ENCODE measurements at places on chromosomes 7 and 10.

DNA sequence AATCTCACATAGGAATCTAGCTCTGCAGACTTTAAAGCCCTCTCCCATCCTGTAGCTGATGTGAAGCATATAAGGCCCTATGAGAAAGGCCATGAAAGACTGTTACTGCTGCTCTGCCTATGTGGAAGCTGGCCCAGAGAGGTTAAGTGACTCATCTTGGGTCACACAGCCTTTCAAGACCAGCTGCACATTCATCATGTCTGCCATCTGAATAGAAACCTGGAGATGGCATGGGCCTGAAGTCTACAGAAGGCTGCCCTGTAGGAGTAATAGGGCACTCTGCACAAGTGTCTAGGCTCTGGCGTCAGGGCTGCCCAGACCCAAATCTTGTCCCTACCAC, 59.4 kb upstream of the COL13A1 start:
- DNase-seq, result no peak

DNA sequence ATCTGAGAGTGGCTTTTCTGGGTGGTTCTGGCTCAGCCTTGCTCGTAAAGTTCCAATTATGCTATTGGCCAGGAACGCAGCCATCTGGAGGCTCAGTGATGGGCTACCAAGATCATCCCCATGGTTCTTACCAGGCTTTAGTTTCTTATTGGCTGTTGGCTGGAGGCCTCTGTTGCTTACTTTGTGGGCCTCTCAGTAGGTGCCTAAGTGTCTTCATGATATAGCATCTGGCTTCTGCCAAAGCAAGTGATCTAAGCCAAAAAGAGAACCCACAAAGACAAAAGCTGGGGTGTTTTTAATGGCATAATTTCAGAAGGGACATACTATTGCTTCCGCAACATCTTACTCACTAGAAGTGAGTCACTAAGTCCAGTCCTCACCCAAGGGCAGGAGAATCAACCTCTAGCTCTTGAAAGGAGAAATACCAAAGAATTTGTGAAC, 132.0 kb upstream of the MDFIC start:
- no peak for DNase-seq

DNA sequence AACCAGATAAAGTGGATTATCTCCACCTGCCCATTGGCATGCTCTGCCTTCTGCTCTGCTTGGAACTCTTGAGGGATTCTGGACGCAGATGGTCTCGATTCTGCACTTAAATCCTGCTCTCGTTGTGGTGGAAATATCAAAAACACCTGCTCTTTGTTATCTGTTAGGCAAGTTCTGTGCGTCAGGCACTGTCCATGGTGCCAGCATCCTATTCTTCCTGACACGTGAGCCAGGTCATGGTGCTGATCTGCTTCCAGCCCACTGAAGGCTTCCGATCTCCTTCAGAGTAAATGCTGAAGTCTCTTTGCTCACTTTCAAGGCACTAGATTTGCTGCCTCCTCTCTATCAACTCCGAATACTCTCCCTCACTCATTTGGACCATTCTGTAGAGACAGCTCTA, 505.6 kb downstream of the HTR7 start:
- DNase-seq, result no peak

DNA sequence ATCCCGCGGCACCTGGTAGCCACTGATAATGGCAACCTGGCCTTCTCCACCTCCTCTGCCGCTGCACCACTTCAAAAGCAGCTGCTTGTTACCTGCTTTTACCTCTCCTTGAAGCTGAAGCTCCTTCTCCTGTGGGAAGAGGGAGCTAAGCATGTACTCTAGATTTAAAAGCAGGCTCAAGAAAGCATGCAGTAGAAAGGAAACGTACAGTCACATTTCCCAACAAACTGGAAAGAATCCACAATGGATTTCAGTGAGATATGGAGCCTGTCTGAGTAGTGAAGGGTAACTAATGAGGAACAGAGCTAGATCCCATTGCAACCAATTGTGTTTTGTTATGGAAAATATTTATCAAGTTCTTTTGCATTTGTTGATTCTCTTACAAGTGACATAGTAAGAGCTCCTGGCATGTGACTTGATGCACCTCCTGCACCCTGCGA, 457.4 kb upstream of the GALNT17 start:
- no peak for DNase-seq

GRCh38 chr10:74949843-74950765, 123.7 kb downstream of the KAT6B start:
- DNase-seq, result no peak

GRCh38 chr10:97844678-97845077, 5.0 kb upstream of the GOLGA7B start:
- no peak for DNase-seq

DNA sequence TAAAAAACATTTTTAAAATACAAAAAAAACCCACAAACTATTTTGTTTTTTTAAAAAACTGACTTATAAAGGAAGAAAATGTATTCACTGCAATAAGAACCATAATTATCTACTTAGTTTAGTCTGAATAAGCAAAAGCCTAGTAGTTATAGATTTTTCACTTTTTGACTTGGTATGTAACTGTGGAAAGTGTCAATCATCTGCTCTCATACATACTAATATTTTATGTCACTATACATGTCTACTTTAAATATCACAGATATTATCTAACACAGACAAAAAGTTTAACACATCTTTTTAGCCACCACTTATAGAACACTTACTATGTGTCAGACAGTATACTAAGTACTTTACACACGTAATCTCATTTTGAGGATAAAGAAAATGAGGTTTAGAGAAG, 3.2 kb upstream of the JMJD1C start:
- no peak for DNase-seq

- no peak for DNase-seq
Measured at GRCh38 chr7:17095931-17096330, 202.5 kb upstream of the AHR start.

- DNase-seq, result no peak
Measured at GRCh38 chr7:41188163-41189130, 514.4 kb downstream of the INHBA start.

GRCh38 chr7:40544871-40545303, 410.1 kb downstream of the SUGCT start:
- DNase-seq, result no peak

GRCh38 chr10:131070856-131071255, 240.7 kb downstream of the TCERG1L start:
- no peak for DNase-seq

GRCh38 chr7:157297185-157297584, 39.6 kb upstream of the DNAJB6 start:
- no peak for DNase-seq

- no peak for DNase-seq
Measured at GRCh38 chr7:129006636-129007414, 48.1 kb downstream of the TNPO3 start.

DNA sequence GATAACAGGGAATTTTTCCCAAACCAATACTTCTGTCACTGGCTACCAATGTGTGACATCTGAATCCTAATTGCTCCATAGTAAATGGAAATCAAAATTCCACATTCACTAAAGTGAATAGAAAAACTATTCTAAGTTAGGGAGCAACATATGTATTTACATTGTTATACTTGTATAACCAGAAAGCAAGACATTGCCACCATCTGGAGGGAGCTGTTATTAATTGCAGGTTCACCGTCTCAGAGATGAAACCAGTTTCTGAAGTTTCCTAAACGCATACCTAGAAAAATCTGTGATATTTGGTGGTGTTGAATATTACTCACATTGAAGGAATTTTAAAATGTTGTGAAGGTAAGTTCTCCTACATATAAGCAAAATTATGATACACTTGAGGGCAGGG, 390.1 kb downstream of the NXPH1 start:
- no peak for DNase-seq

GRCh38 chr7:107958764-107959526, 44.0 kb downstream of the LAMB1 start:
- no peak for DNase-seq

- DNase-seq, result no peak
Measured at GRCh38 chr10:128884496-128885072, 582.5 kb upstream of the MGMT start.

GRCh38 chr10:95485056-95485844, 75.9 kb downstream of the SORBS1 start:
- no peak for DNase-seq

DNA sequence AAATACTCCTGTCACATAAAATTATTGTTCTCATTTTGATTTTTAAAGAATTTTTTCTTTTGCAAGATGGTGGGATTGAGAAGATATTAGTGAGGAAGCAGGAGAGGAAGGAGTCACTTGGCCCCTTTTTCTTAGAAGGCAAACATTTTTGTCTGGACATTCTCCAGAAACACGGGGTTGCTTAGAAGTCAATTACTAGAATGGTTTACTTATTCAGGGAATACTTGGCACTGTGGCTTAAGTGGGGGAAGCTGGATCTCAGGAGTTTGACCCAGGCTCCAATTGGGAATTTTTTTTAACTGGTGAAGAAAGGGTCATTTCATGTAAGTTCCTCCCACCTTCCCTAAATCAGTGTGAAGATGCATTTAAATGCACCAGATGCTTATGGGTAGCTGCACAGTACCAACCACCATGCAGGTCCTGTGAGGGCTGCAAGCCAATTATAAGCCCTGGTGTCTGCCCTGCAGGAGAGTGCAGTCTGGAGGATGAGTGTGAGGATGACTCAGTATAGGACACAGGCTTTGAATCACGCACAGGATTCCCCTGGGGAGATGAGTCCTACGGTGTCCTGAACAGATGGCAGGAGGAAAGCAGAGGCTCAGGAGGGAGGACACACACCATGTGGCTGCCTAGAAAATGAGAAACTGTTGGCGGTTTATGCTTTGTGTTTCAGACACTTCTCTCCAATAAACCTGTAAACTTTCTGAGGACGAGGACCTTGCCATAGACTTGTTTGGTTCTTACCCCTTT, 299.1 kb downstream of the PLXNA4 start:
- DNase-seq, result no peak

GRCh38 chr7:140197218-140197890, 20.6 kb upstream of the KDM7A start:
- DNase-seq, result no peak

- DNase-seq, result no peak
Measured at GRCh38 chr7:123201901-123202300, 2.1 kb upstream of the SLC13A1 start.

DNA sequence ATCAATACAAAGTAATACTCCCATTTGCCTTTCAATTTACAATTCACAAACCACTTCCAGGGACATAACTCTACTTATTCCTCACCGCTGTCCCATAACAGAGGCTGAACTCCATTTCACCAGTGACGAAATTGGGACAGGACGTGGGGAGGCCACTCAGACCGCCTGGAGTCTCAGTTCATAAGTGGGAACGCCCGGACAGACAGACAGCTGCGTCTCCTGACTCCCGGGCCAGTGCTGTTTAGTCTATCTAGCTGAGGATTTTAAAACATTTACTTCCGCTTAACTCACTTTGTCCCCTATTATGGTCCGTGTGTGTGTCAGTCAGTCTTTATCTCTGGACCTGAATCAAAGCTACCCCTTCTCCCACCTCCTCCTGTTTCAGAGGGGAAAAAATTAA, 67.4 kb upstream of the ZNF438 start:
- DNase-seq, result no peak

GRCh38 chr7:55299273-55299967, 65.7 kb upstream of the LANCL2 start:
- no peak for DNase-seq

DNA sequence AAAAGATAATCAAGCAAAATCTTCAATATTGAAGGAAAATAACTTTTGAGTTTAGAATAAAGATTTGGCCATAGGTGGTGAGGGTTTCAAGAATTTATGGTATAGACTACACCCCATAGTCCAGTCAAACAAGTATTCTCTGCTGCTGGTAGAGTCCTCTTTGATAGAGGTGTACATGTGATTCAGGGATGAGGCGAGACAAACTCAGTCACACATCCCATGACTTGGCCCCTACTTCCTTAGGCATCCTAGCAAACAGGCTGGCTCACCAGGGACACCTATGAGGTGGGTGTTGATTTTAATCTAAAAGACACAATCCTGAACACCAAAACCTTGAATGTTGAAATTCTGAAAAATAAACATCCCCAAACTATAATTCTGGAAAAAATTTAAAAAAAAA, 78.1 kb upstream of the SLC25A13 start:
- no peak for DNase-seq

GRCh38 chr7:5578495-5578894, 154.9 kb upstream of the TNRC18 start:
- DNase-seq, result no peak

DNA sequence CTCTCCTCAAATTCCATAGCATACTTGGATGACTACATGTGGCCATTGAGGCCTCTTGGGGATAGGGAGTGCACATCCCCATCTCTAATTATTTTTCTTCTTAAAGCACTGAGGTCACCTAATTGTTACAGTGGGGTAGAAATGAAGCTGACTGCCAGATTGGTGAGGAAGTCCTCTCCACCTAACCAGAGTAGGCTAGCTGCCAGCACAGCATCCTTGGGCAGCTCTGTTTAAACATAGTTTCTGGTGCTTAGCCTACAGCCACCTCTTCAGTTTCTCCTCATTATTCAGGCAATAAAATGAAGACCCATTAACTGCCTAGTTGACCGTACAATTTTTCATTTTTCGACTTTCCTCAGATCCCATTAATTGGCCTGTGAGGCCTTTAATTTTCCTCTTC, 104.6 kb downstream of the MLLT10 start:
- DNase-seq, result no peak

- DNase-seq, result no peak
Measured at GRCh38 chr7:27586825-27587224, 75.9 kb downstream of the HIBADH start.

DNA sequence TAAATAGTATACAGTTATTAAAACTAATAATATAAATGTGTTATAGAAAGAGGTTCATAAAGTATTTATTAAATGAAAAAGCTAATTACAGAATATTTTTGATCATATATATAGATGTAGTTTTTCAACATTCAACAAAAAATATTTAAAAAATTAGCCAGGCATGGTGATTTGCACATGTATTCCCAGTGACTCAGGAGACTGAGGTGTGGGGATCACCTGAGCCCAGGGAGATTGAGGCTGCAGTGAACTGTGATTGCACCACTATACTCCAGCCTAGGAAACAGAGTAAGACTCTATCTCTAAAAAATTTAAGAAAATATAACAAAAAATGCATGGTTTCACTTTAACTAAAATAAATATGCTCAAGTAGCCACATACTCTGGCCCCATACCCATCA, 118.0 kb upstream of the SEMA3C start:
- no peak for DNase-seq

DNA sequence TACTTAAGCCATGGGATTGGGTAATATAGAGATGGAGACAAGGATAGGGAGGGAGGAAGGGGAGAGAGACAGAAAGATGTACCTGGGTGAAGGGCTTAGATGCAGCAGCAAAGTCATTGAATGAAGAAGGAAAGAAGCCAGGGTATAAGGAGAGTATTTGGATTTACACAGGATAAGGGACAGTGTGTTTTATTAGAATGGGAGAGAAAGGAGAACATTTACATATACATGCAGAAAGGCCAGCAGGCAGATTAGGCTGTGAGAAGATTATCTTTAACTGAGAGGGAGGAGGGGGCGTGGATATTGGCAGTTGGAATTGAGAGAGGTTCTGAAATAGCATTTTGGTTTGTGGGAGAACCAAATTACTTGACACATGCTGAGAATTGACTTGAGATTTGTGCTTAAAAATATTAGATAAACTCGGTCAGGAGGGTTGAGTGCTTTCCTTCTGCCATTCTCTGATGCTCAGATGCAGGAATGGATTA, 161.5 kb upstream of the ZNF804B start:
- no peak for DNase-seq
